Effector CD4-positive, alpha-beta T cell (primary cell): ENCODE measurements at places on chromosomes 3 and 15.

GRCh38 chr3:135383301-135383700 is 582.2 kb upstream of the PPP2R3A start:
- DNase-seq: no peak

DNA sequence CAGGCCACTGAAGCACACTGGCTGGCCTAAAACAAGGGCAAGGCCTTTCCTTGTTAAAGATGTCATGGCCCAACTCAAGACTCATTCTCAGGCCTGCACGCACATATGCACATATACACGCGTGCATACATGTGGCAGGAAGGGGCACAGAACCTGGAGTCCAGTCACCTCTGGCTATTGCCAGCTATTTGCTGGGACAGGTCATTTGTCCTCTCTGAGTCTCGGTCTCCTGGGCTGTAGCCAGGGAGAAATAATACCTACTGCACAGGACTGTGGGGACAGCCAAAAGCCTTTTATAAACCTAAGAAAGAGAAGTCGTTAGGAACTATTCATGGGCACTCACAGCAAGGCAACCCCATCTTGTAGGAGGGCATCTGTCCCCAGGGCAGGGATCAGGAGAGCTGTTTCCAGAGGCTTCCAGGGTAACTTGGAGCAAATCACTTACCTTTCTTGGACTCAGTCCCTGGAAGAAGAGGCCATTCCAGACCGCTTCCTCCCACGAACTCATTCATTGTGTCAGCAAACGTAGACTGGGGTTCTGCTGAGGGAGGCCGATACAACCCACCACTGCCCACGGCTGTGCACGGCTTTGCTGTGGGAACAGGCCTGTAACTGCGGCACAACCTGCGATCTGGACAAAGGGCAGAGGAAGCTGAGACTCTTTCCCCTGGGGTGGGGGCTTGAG is 41.1 kb upstream of the RHO start:
- no peak for DNase-seq

GRCh38 chr3:37696661-37697060 is 165.0 kb upstream of the CTDSPL start:
- DNase-seq: no peak

DNA sequence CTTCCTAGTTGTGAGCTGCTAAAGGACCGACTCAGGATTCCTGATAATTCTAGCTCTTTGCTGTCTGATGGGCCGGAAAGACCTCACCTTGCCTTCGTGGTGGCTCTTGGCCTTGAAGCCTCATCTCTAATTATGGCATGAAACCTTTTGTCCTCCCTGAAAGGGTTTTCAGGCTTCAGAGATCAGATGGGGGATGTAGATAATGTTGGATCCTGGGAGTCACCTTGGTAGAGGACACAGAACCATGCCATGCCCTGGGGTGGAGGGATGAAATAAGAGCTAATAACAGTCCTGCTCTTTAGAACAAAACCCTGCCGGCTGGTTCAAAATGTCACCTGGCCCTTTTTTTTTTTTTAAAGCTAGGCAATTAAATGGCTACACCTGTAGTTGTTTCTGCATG is 50.8 kb upstream of the SYN2 start:
- no peak for DNase-seq

GRCh38 chr15:101003081-101003480 is 83.9 kb downstream of the LRRK1 start:
- DNase-seq: no peak

GRCh38 chr3:48466386-48467109 is 20.0 kb downstream of the ATRIP start:
- DNase-seq: no peak

- peak; percentile 83 for DNase-seq
These were observed at the start of gene TCF12 for GRCh38 chr15:56918046-56918938. Gene TCF12, plus strand, starts transcription at chr15:56918644. Its CDS starts 1,270 bp downstream, at chr15:56919914.
